ENCODE measurements at places on chromosomes 11 and 22. TPM values are rescaled to one million over a fixed set of nuclear protein-coding genes. Genes with fewer than 3 reads are reported as not detected.

SPI1 gene
- total RNA-seq, result not detected

EFCAB6 gene
- 0.22 TPM for total RNA-seq

CARD16 gene
- total RNA-seq, result 106 TPM

MIOX gene
- total RNA-seq, result not detected

MUC6 gene
- not detected for total RNA-seq

FIBIN gene
- not detected for total RNA-seq
